ENCODE measurements at places on chromosomes 6 and 20.

DNA sequence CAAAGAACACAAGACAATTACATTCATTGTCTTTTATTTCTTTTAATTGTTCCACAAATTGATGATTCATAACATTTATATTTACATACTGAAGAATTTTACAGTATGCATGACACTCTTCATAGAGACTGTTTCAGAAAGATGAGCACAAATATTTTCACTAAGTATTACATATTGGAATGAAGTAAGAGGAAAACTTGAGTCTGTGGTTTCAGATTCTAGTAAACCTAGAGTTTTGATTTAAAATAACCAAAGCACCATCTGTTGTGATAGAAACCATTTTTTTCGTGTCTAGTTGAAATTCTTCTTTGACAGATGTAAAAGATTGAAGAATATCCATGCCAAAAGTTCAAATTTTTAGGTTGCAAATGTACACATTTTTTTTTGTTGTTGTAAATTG, 32.1 kb upstream of the OPN5 start:
- DNase-seq: no peak

DNA sequence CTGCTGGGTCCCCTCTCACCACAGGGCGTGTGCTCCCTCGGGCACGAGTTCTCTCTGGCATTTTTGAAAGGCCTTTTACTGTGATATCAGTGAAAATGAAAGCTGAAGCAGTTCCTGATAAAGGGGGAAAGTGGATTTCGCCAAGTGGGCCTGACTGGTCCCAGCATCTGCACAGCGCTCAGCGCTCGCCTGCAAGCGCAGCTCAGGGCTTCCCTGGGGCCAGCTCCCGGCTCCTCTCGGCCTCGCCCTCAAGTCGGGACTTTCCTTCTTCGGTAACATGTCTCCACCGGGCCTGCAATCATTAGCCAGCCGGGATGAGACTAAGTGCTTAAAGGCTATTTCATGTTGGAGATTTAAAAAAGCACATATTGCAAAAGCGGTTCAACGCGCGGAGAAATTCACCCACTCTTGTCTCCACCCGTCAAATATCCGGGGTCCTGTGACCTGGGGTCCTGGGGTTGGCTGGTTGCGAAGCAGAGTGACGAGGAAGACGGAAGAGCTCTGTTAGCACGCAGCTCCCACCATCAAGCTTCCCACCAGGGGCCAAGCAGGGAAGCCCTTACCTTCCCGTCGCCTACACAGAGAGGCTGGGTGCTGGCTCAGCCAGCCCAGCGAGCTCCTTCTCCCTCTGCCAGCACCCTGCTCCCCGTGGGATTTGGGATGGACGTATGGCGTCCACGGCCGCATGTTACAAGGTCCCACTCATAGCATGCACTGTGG, 114.1 kb downstream of the SMOC2 start:
- DNase-seq: no peak

DNA sequence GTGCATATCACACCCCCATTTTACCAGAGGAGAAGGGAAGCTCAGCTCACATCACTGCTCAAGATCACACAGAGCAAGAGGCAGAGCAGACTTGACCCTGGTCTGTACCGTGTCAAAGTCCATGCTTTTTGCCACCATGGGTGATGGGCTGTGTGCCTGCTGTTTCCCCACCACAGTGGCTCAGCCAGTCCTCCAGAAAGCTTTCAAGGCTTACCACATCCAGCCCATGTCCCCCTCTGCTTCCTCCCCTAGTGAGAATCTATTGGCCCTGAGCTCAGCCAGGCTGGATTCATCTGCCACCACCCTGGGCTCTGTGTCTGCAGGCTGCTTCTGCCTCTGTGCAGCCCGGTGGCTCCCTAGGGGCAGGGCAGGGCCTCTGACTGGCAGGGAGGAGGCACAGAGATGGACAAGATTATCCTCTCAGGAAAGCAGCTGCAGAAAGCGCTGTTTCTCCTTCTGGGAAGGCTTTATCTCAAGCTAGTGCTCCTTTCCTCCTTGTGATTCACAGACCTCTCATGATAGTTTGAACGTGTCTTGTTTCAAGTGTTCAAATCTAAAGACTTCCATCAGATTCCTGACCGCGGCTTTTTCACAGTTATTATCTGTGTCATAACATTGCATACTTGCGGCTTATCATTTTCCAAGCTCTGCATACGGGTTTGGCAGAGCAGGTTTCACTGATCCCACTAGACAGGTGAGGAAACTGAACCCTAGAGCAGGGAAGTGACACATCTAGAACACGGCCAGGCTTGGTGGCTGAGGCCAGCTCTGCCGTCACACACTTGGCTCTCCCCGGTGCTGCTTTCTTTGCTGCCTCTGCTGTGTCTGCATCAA, 37.4 kb downstream of the VEGFA start:
- no peak for DNase-seq

DNA sequence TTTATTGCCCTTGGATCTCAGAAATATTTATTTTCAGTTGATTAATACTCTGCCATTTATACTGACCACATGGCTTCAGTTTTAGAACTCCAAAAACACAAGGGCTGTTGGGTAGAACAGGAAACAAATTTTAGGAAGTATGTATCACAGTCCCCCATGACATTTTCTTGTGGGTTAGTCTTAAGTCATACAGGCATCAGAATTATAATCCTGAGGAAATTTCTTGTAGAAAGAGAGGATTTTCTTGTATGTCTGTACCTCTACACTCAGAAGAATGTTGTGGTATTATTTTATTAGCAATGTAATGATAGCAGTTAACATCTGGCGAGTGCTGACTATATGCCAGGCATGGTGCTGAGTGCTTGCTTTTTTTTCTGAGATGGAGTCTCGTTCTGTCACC, 302.9 kb downstream of the CLIC5 start:
- DNase-seq: no peak

- DNase-seq: no peak
These were observed 124.5 kb downstream of the TAF4 start for GRCh38 chr20:61940976-61941720.

DNA sequence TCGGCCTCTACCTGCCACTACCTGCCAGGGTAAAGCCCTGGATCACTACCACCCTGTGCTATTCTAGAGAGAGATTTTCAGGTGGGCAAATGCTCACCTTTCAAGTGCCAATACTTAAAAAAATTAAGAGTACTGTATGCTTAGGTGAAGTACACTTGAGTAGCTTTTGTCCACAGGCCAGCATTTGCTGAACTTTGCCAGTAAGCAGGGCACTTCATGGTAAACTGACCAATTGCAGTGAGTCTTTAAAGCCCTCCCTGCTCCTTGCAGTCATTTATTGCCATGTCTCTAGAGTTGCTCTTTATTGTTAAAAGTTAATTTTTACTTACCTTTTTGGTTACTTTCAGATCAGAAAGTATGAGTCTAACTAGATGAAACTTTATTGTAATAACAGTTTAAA, 58.5 kb downstream of the PLAGL1 start:
- DNase-seq: no peak

- no peak for DNase-seq
These were observed 109.4 kb upstream of the CCN2 start for GRCh38 chr6:132060591-132060990.

GRCh38 chr6:132202574-132202973, 198.7 kb downstream of the MOXD1 start:
- DNase-seq: no peak

DNA sequence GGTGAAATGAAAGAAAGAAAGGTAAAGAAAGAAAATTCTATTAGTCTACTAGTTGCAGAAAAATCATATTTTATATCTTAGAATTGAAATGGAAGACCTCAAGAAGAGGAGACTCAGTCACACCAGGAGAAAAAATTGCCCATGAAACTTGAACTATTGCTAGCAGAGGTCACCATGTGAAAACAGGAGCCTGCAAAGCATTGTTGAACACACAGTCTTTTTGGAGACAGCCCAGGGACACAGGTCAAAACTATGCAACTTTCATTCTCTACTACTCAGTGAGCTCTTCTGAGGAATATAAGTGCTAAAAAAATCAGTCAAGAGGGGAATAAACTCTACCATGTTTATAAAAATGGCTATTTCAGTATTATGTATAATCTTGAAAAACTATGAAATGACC, 89.8 kb upstream of the TENT5A start:
- no peak for DNase-seq

DNA sequence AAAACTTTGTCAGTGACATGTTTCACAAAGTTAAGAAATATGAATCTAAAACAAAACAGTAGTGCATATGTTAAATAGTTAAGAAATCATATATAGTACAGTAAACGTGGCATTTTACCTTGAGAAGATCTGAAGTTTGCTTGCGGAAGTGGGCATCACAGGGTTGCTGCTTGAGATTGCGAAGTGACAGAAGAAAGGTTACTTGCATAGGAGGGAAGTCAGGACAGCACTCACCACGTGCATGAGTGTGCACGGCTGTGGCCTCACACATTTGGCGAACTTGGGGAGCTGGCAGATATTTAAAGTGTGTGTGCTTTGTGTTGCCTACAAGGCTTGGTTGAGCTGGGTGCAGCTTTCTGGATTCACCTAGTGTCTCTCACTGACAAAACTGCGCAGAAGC, 431.5 kb upstream of the ARID1B start:
- DNase-seq: no peak

DNA sequence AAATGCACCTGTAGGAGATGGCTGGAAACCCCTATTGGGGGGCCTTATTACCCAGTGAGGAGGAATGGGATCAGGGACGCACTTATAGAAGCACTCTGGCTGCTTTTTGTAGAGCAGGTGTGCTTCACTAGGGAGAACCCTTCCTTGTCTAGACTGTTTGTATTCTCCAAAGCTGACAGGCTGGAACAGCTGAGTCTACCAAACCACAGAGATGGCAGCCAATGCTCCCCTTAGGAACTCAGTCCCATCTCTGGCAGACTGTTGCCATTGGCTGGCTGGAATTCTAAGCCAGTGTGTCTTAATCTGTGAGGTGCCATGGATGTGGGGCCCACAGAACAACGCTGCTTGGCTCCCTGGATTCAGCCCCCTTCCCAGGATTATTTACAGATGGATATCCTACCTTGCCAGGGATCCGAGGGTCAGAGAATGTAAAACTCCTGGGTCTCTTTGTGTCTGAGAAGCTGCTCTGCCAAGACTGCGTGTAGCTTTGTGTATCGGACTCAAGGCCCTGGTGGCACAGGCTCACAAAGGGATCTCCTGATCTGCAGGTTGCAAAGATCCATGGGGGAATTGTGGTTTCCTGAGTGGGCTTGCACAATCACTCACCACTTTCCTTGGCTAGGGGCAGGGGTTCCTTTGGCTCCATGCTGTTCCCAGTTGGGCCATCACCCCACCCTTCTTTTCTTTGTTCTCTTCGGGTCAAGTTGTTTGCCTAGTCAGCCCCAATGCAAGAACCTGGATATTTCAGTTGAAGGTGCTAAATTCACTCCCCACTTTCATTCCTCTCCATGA, 26.1 kb downstream of the C6orf52 start:
- no peak for DNase-seq

DNA sequence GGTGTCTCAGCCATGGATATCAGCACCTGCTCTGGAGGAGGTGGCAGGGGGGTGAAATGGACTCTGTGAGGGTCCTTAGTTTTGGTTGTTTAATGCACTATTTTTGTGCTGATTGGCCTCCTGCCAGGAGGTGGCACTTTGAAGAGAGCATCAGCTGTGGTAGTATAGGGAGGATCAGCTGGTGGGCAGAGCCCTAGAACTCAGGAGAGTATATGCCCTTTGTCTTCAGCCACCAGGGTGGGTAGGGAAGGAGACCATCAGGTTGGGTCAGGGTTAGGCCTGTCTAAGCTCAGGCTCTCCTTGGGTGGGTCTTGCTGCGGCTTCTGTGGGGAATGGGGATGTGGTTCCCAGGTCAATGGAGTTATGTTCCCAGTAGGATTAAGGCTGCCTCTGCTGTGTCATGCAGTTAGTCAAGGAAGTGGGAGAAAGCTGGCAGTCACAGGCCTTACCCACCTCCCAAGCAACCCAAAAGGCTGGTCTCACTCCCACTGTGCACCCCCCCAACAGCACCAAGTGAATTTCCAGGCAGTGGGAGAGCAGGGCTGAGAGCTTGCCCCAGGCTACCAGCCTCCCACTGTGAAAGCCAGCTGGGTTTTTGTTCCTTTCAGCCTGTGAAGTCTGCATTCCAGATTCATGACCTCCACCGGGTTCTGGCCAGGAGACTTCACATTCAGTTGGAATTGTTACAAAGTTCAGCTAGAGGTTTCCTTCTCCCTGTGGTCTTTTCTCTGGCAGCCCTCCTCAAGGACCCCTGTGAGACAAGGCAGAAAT, 5.7 kb upstream of the OSTM1 start:
- DNase-seq: no peak

DNA sequence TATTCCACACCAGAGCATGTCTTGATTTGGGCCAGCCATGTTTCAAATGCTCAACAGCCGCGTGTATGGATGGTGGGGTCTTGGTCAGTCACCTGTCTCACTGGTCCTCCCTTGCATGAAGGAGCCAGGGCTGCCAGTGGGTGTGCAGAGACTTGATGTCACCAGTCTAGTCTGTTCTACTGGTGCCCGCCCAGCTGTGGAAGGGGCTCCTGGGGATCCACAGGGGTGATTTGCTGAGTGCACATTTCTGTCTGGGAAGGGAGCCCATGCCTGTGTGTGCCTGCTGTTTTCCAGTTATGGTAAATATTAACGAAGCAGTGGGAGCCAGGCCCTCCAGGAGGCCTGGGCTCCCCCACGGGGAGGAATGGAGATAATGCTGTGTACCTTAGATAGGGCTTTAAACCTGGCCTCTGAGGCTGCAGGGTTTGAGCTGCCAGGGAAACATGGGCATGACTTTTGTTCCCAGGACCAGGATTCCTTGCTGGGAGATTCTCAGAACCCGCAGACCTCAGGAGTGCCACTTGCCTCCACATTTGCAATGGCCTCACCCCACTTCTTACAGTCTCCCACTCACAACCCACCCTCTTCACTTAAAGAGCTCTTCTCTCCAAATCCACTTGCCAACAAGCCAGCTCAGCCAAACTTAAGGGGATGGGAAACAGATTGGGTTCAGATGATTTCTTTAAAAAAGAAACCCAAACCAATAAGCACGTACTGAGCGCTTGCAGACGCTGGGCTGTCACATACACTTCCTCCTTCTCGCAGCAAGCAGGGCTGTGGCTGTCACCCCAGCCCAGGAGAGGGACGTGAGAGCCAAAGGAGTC, 54.1 kb downstream of the VEGFA start:
- no peak for DNase-seq

DNA sequence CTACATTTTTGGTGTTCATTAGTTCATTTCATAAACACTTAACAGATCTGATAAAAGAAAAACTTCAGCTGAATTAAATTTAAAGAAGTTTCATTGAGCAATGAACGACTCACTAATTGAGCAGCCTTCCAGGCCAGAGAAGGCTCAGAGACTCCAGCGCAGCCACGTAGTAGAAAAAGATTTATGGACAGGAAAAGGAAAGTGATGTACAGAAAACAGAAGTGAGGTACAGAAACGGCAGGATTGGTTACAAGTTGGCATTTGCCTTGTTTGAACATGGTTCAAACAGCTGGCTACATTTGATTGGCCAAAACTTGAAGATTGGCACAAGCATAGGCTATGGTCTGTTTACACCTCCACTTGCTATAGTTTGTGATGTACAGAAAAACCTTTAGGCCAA, 166.3 kb upstream of the DTNBP1 start:
- DNase-seq: no peak

DNA sequence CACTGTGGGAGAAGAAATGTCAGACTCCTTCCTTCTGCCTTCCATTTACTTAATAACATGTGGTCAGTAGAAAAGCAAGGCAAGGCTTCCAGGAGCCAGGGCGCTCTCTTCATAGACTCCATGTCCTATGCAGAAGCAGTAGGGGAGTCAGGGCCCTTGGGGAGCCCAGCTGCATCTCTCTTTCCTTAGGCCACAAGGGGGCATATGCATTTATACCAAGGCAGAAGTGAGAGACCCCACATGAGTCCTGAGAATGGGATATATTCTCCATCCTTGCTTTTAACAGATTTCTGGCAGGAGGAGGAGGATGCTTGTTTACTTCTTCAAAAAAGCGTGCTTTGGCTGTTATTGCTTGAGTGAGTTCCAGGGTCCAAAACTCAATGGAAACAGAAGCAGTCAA, 198.5 kb downstream of the HIVEP2 start:
- no peak for DNase-seq

- DNase-seq: no peak
These were observed 73.5 kb downstream of the SOX4 start for GRCh38 chr6:21666853-21667681.

Measured in GM12891 (cell line).